ENCODE measurements at places on chromosomes 5 and 9.

GRCh38 chr5:59528202-59528862, 365.2 kb downstream of the PDE4D start:
- no peak for DNase-seq

DNA sequence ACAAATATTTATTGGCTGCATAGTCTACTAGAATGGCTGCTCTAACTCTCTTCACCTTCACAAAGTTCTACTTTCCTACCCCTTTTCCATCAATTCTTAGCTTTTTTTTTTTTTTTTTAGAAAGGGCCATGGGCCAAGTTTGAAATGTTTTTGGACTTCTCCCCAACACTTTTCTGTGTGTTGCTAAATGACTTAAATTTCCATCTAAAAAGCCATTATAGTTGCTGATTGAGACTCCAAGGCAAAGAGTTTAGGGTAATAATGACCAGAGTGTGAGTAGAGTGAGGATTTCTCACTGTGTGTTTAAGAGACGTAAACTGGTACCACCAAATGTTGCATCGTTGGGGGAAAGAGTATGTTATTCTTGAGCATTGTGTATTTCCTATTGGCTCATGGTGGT, 24.4 kb downstream of the TNC start:
- no peak for DNase-seq

GRCh38 chr9:111525056-111525977, at the start of gene ZNF483:
Gene ZNF483, plus strand, starts transcription at chr9:111525179. Its CDS starts 2,217 bp downstream, at chr9:111527396.
- DNase-seq = no peak

- no peak for DNase-seq
Measured at GRCh38 chr5:145867806-145868205, 5.0 kb downstream of the GRXCR2 start.
